Cardiac fibroblast (primary cell): ENCODE measurements at places on chromosomes 12 and 14.

DNA sequence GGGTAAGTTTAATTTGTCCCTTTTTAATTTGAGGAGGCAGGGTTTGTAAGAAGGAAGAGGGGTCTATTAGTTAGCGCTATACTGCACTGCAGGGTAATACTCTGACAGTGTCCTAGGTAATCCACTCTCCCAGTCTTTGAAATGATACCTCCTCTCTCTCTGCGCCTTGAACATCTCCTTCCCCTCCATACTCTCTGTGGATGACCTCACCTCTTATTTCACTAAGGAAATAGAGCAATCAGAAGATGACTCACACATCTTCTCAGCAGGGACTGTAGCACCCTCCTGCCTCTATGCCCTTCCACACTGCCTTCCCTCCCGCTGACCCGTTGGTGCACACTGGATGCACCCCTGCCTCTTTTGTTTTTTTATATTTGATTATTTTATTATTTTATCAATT is 94.2 kb downstream of the GRIP1 start:
- no peak for DNase-seq

DNA sequence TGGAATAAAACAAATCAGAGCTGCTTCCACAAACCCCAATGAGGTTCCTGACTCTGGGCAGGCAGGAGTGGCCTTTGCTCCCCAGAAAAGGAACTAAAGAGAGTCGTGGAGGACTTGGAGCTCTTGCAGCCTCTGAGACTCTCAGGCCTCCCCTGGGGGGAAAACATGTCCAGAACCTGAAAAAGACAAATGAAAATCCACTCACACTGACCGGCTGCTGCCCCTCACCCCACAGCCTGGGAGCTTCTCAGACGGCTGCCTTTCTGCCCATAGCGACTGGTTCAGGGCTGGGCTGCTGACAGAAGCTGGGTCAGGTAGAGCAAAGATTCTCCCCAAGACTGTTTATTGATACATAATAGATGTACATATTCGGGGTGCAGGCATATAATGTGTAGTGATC is 356.0 kb downstream of the ADGRD1 start:
- DNase-seq, result no peak

DNA sequence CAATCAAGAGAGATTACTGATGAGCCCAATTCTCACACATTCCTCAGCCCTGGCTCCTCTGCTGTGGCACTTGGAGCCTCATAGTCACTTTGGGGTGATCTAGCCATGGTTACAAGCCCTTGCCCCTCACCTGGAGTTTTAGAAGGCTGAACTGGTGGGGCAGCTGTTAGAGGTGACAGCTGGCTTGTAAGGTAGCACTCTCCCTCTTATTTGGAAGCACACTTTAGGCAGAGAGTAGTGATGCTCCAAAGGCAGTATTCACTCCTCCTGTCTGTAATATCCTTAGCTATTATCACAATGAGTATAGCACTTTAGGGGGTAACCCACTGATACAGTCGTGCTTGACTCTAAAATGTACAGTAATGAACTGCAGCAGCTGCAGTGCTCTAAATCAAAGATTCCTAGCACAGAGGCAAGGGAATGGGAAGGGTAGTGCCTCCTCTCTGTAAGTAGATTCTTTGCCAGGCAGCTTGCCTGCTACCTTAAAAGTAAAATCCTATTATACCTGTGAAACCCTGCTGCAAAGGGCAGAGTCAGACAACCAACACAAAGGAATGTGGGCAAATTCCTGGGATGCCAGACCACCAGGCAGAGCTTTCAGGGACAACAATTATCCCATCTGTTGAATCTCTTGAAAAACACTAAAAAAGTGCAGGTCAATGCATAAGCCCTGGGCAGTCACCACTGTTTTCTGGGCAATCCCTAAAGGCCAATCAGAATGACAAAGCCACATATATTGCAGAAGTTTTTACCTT is 336.3 kb downstream of the NOVA1 start:
- DNase-seq, result no peak

DNA sequence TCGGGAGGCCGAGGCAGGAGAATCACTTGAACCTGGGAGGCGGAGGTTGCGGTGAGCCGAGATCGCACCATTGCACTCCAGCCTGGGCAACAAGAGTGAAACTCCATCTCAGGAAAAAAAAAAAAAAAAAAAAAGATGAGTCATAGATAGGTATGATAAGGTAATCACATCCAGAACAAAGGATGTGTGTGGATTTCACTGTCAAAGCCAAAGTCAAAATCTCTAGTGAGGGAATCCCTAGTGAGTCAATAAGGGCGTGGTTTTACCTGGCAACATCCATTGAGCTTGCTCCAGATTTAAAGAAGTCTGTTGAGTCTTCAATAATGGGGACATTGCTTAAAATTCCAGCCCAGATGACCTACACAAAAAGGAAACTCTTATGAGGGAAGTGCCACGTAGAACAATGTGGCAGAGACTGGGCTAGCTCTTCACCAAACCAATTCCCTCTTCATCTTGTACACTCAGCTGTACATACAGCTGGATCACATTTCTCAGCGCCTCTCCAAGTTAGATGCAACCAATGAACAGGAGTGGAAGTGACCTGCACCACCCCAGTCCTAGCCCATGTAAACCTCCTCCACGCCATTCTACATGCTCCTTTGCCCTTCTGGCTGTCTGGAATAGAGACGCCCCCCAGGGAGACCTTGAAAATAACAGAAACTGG is 23.4 kb downstream of the ALDH1L2 start:
- DNase-seq, result no peak

DNA sequence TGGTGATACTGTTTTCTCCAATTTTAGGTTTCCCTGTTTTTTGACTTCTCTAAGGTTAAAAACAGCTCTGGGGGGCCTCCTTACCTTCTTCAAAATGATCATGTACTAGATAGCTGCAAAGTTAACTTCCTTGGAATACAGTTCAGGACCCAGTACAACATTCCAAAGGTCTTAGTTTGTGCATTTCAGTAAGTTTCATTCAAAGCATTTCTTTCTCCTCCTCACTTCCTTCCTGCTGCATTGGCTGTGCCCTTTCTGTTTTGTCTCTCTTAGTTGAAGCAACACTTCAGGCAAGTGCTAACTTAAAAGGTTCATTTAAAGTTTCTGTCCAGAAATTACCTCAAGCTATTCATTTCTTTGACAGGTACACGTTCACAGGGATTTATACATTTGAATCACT is 95.7 kb downstream of the SCN8A start:
- DNase-seq, result peak; percentile 47
